ENCODE measurements at places on chromosomes 5 and 9.

DNA sequence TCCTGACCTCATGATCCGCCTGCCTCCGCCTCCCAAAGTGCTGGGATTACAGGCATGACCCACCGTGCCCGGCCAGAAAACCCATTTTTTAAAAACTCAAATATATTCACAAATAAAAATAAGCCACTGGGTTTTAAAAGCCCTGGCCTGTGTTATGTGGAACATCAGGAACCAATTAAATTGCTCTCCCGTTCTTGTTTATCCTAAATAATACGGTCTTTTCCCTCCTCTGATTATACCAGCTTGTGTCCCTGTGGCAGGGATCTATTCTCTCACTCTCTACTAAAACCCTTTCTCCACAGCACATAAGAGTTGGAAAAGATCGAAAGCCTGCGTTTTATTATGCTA is 30.1 kb upstream of the LPAR1 start:
- no peak for DNase-seq

DNA sequence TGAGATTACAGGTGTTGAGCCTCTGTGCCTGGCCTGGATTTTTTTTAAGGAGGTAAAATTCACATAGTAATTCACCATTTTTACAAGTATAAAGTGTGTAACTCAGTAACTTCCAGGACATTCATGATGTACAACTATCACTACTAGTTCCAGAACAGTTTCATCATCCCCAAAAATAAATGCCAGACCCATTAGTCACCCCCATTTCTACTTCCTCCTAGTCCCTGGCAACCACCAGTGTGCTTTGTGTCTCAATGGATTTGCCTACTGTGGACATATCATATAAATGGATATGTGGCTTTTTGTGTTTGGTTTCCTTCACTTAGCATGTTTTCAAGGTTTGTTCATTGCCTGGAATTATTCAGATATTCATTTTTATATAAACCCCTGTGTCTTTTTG is 72.5 kb upstream of the PANK3 start:
- DNase-seq: no peak

DNA sequence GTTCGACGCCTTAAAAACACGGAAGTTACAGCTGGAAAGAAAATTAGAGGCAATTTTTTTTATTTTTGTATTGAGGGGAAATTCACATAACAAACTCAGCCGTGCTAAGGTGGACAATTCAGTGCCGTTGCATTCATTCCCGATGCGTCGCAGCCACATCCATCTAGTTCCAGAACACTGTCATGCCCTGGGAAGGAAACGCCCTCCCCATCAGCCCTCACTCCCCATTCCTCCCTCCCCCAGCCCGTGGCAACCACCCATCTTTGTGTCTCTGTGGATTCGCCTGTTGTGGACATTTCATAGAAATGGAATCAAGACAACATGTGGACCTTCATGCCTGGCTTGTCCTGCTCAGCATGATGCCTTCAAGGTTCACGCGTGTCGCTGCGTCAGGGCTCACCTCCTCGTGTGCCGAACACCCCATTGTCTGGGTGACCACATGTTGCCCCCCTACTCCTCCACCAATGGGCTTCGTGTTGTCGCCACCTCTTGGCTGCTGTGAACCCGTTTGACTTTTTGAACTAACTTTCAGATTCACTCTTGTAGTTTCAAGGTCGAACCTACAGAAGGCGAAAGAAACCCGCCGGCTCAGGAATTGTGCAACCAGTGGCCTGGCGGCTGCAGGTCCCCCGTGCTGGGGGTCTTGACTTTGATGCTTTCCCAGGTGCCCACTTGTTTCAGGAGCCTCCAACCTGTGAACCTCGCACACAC is 17.4 kb upstream of the CAMSAP1 start:
- no peak for DNase-seq

- no peak for DNase-seq
Measured at GRCh38 chr5:74199005-74199404, 441.5 kb downstream of the ENC1 start.
